ENCODE measurements at places on chromosomes 1 and 21.

DNA sequence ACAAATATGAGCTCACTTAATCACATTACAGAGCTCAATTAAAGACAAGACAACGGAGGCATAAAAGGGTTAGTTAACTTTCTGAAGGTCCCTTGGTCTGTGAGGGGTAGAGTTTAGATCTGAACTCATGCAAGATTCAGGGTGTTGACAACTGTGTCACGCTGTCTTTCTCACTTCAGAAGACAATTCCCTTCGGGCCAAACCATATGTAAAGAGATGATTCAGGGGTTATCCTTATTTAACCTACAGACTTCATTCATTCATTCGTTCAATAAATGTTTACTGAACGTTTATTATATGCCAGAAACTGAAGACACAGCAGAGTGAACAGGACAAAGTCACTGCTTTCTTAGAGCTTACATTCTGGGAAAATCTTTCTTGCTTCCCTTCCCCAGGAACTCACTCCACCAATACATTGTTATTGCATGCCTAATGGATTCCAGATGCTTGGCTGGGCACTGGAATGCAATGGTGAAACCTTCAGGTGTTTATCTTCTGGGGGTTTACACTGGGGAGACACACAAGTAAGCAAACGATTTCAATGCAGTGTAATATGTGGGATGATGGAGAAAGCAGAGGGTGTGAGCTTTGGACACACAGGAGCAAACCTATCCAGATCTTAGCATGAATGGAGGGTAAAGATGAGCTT lies 6.4 kb downstream of the XCL1 start:
- no peak for DNase-seq

GRCh38 chr1:119453021-119453420 lies 38.1 kb downstream of the HSD3B2 start:
- no peak for DNase-seq

DNA sequence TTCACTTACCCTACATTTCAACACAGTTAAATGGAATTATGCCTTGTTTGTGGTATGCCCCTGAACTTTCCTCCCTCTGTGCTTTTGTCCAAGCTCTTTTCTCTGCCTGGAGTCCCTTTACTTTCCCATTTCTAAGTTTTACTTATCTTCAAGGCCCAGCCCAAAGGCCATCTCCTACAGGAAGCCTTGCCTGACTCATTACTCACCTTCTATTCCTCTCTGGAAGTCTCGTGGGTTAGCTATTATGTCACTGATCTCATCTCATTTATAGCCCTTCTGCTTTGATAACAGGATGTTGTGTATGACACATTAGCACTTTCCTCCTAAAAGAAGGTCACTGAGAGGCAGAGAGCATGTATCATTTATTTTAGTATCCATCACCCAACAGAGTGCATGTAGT lies 78.8 kb upstream of the CD1D start:
- no peak for DNase-seq

DNA sequence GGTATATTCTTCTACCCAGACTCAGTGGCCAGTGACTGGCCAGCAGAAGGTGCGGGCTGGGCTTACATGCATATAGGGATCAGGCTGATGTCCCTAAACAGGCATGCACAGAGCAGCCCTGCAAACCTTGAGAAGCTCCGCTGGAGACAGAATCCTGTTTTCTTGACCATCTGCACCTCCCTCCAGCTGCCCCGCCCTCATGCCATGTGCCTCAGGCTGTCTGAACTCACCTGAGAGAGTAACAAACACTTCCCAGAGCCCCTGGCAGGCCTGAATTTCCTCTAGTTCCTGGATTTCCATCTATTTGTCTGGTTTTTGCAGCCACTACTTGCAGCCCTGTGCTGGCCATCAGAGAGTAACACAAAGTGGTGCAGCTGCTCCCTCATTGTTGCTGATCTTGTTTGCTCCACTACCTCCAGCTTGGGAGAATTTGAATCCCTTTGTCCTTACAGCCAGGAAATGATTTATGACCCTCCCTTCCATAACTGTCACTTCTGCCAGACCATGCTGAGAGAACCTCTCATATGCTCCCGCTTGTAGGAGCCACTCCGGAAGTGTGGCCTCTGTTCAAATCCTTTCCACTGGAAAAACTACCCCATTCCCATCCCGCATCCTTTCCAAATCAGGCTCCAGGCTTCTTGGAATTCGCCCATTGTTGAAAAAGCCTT lies 113.6 kb downstream of the NMNAT2 start:
- DNase-seq, result no peak

GRCh38 chr1:204441558-204441957 lies 29.9 kb upstream of the PPP1R15B start:
- no peak for DNase-seq

- no peak for DNase-seq
Observed at GRCh38 chr1:111704776-111705175, 34.4 kb downstream of the INKA2 start.

DNA sequence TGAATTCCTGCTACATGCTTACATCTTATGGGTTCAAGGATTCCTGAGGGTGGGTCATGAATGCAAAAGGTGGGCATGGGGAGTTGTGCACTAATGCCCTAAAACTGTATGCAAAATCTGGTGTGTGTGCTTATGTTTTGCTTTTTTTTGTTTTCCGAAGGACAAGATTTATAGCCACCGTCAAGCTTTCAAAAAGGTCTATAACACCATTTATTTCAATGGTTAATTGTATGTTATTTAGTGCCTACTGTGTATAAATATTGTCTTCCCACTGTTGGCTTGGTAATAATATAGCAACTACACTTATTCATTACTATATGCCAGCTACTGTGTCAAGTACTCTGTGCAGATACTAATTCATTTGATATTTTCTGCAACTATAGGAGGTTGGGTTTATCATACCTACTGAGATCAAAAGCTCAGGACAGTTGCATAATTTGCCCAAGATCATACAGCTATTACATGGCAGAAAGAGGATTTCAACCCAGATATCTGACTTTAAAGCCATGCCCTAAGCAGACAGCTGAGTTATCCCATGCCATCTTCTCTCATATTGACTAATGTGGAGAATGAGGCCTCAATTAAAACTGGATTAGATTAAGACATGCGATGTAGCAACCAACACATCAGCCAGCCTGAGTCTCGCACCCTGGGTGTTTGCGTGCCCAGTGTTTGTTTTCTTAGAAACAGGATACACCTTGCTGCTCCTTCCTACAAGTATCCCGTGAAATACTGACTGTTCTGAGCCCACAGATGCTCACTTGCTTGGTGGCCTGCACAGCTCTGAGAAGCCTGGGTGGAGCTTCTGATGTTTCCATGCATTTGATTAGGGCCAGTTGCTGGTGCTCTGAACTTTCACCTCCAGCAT lies 34.6 kb downstream of the GADD45A start:
- DNase-seq, result no peak

- no peak for DNase-seq
Observed at GRCh38 chr1:43660355-43660754, 10.4 kb downstream of the KDM4A start.

GRCh38 chr1:117570988-117571409 lies 34.8 kb upstream of the TENT5C start:
- DNase-seq, result no peak

- no peak for DNase-seq
Observed at GRCh38 chr1:1591452-1591851, 8.5 kb downstream of the FNDC10 start.

- DNase-seq, result no peak
Observed at GRCh38 chr21:41031701-41032220, 136.2 kb upstream of the BACE2 start.

DNA sequence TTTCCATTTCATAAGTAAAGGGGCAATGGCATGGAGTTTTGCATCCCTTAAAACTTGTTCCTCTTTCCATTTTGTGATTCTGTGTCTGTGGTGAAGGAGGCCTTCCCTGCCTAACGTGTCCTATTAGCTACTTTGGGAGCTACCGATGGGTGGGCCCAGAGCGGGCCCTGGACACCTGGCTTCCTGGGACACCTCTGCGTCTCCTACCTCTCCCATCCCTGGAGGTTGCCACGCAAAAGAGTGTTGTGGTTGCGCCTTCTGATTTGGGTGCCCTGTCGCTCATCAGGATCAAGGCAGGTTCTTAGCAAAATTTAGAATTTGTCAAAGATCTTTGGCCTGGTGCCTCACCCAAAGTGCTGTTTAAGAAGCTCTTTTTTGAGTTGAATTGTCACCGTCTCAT lies 116.4 kb upstream of the CACNA1E start:
- DNase-seq, result no peak

GRCh38 chr1:55610203-55610602 lies 395.0 kb upstream of the USP24 start:
- DNase-seq, result no peak

DNA sequence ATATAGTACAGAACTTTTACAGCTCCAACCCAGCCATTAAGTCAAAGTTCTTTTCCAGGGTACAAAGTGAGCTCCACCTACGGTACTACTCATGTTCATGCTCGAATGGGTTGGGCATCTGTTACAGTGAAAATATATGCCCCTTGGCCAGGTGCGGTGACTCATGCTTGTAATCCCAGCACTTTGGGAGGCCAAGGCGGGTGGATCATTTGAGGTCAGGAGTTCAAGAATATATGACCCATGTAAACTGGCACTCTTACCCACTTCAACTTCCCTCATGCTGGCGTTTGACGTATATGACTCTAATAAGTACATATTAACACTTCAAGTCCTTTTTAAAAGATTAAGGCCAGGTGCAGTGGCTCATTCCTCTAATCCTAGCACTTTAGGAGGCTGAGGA lies 71.3 kb upstream of the PKN2 start:
- no peak for DNase-seq

DNA sequence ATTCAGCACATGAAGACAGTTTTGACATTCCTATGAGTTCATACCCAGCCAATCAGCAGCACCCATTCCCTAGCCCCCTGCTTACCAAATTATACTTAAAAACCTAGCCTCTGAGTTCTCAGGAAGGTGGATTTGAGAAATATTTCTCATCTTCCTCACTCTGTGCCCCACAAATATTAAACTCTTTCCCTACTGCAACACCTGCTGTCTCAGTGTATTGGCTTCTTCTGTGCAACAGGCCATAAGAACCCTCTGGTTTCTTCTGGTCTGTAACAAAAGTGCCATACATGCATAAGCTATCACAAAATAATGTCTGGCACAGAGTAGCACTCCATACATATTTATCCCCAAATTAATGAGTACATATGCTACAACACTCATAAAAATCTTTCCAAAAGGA lies 387.4 kb upstream of the CAMK1G start:
- no peak for DNase-seq

DNA sequence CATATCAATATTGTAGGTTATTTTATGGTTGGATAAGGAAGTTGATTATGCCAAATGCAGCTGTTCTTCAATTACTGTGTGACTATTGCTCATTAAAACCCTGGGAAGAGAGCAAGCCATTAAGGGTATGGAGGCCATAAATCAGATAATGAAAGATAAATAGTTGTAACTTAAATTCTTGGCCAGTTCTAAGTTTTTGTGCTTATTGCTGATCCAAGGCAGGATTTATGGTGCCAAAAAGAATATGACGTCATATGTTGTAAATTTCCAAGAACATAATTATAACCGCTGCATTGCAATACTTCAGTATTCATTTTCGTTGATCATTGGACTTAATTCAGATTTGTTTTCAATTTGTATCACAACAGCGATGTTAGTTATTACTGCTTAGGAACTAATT lies 211.6 kb downstream of the LRRC40 start:
- no peak for DNase-seq

DNA sequence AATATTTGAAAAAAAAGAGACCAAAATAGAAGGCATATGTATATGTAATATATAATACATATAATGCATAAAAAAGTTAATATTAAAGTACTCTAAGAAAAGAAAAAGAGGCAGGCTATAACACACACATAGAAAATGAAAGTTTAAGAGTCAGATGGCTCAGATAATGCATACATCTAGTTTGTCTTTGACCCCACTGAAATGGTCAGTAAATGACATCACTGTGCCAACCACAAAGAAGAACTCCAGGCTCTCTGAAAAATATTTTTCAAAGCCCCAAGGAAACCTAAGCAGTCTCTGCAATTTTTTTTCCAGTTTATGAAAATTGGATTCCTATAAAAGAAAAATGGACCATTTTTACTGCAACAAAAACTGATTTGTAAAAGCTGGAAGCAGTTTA lies 55.4 kb upstream of the SCYL3 start:
- no peak for DNase-seq

- no peak for DNase-seq
Observed at GRCh38 chr1:59046134-59046533, 250.8 kb upstream of the FGGY start.
